ENCODE measurements at places on chromosomes 1 and 21.

DNA sequence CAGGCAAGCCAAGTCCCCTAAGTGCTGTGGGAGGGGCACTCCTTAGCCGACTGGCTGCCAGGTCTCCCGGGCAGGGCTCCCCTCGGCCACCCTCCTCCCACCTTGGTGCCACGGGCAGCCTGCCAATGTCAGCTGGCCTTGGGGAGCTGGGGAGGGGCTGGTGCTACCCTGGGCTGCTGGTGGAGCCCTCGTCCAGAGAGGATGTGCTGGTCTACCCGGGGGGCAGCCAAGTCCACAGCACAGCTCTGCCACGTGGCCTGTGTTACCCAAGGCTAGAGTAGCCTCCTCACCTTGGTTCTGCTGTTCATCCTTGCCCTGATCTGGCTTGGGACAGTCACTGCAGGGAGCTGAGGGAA is 42.9 kb downstream of the CRYAA start:
- no peak for DNase-seq

DNA sequence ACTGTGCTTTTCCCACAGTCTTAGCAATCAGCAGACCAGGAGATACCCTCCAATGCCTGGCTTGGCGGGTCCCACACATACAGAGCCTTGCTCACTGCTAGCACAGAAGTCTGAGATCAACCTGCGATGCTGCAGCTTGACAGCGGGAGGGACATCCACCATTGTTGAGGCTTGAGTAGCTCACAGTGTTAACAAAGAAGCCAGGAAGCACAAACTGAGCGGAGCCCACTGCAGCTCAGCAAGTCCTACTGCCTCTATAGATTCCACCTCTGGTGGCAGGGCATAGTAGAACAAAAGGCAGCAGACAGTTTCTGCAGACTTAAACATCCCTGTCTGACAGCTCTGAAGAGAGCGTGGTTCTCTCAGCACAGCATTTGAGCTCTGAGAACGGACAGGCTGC is 33.4 kb downstream of the MNDA start:
- no peak for DNase-seq

GRCh38 chr1:166870584-166870983 is 5.5 kb downstream of the TADA1 start:
- no peak for DNase-seq

DNA sequence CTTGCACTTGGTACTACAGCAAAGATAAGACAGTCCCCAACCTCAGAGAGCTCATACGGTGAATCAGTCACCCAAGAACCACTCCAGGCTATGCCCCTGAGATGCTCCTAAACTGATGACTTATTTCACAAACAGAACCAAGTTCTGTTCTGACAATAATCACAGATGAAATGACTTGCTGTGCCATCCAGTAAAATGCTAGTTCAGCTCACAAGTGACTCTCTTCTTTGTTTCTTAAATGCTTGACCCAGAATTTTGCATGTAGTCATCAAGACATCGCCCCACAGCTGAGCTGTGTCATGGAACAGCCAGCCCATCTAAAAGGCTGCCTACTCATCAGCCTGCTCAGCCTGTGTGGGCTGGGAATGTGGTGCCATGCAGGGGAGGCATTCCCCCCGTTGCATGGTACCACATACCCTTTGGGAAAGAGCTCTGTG is 6.1 kb upstream of the SLC19A2 start:
- DNase-seq = no peak

GRCh38 chr1:18217398-18218043 is 109.9 kb downstream of the IGSF21 start:
- DNase-seq = no peak

- DNase-seq = no peak
Observed at GRCh38 chr1:165678509-165678908, 19.9 kb downstream of the ALDH9A1 start.

DNA sequence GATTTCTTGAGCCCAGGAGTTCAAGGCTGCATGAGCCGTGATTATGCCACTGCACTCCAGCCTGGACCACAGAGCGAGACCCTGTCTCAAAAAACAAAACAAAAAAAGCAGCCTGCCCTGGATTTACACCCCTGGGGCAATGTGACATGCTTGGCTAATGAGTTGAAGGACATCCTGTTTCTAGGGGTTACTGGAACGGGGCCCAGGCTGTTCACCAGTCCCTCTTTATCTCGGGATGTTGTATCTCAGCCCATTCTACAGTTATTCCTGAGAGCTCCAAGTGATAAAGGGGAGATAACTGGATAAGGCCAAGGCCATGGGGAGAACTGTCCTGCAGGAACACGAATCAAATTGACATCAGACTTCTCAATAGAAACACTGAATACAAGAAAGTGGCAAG is 21.7 kb upstream of the S100A2 start:
- no peak for DNase-seq

- no peak for DNase-seq
Observed at GRCh38 chr1:19644395-19644680, 227 bp downstream of the NBL1 start.

DNA sequence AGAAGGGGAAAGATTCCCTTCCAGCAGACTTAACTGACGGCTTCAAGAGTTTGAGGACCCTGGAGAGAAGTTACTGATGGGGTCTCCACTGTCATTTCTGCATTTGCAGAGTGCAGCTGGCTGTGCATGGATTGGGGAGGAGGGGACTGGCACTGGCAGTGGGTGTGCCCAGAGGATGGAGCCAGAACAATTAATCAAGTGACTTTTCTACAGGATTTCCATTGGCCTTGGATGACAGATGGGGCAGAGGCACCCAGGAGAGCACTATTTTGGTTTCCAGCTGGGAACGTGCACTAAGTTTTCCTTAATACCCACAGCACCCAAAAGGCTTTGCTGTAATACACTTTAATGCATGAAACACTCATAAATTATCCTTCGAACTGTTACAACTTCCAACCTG is 1.3 kb downstream of the NGF start:
- DNase-seq = no peak

- DNase-seq = no peak
Observed at GRCh38 chr1:74824497-74825107, 91.7 kb downstream of the TYW3 start.

- peak; percentile 81 for DNase-seq
Observed at GRCh38 chr1:167165948-167166689, 54.6 kb upstream of the POU2F1 start.

- DNase-seq = no peak
Observed at GRCh38 chr1:160032165-160032820, 503 bp upstream of the PIGM start.

- no peak for DNase-seq
Observed at GRCh38 chr1:205710201-205711062, 30.1 kb upstream of the SLC45A3 start.

GRCh38 chr1:226575739-226576378 is 27.3 kb downstream of the STUM start:
- DNase-seq = no peak

DNA sequence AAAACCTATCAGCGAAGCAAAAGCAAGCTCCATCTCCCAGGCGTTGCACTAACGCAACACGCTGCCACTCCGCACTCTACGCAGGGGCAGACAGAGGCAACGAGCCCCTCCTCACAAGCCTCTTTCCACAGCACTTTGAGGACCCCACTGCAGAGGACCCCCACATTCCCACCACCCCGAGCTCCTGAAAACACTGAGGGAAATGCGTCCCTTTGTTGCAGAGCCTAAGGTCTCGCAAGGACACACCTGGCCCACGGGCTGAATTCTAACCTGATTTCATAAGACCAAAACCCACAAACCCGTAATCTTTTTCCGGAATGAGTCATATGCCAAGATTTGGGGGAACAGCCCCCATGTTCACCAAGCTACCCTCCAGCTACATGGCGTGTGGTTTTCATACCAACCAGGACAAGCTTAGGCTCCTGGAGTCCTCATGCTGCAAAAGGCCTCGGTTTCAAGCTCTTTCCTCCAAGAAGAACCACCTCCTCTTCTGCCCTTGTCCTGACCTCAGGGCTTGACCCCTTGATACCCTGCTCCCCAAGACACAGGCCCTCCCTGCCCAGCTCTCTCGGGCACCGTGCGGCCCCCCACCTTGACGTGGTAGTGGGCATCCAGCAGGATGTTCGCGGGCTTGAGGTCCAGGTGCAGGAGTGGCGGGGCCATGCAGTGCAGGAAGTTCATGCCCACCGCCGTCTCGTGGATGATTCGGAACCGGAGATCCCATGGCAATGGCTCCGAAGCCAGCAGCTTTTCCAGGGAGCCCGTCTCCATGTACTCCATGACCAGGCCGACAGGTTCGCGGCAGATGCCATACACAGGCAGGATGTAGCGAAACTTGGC is 10.7 kb downstream of the RIPK4 start:
- DNase-seq = no peak

DNA sequence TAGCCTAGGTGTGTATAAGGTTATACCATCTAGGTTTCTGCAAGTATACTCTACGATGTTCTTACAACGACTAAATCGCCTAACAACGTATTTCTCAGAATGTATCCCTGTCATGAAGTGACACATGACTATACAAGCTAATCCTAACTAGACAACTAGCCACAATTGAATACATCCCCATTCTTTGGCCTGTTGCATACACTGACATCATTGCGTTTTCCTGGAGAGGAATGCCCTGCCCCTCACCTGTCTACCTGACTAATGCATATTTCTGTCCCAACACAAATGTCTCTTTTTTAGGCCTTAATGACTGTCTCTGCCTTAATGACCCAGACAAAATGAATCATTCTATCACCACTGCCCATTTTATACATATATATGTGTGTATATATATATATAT is 8.5 kb upstream of the NFIA start:
- DNase-seq = no peak

GRCh38 chr1:27011058-27011764 is 1.4 kb downstream of the TENT5B start:
- peak; percentile 95 for DNase-seq

DNA sequence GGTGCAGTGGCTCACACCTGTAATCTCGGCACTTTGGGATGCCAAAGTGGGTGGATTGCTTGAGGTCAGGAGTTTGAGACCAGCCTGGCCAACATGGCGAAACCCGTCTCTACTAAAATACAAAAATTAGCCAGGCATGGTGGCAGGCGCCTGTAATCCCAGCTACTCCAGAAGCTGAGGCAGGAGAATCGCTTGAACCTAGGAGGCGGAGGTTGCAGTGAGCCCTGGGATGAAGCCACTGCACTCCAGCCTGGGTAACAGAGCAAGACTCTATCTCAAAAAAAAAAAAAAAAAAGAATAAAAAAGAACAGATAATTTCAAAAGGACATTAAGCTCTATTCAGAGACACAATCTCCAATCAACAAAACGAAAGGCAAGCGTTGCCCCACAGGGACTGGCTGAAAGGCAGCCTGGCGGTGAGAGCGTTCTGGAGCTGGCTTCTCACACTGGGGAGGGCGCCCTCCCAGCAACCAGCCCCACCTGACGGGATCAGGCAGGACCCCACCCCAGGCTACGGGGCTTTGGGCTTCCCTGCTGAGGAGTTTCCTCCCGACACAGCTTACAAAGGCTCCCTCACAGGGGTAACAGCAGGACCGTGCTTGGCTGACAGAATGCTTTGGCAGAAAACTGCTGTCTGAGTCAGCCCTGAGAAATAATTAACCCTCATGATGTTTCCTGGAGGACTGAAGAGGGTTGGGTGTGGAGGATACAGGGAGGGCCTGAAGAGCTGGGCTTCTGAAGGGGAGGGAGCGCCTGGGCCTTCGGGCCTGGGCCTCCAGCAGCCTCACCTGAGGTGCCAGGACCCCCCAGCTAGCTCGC is 31.1 kb upstream of the SRP9 start:
- DNase-seq = peak; percentile 78

GRCh38 chr1:17002524-17002902 is 9.2 kb downstream of the ATP13A2 start:
- no peak for DNase-seq

- peak; percentile 8 for DNase-seq
Observed at GRCh38 chr1:155645648-155646047, 35.6 kb downstream of the MSTO1 start.

- no peak for DNase-seq
Observed at GRCh38 chr21:44092211-44092610, 15.0 kb upstream of the PWP2 start.

DNA sequence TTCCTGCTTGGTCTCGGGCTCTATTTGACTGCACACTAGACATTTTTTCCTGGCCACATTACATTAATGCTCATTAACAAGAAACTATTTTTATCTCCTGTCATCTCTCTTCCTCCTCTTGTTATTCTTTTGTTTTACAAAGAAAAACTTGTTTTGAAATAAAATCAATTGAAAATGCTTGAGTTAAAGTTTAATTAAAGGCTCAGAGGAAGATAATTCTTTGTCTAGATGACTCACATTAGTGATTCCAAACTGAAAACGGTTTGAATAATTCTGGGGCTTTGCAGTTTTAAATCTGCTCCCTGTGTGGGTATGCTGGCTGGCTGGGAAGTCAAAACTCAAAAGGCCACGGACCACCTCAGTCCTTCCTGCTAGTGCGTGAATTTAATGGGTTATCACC is 29.6 kb downstream of the RGS5 start:
- no peak for DNase-seq

- DNase-seq = no peak
Observed at GRCh38 chr21:42608446-42608845, 45.0 kb upstream of the PDE9A start.

DNA sequence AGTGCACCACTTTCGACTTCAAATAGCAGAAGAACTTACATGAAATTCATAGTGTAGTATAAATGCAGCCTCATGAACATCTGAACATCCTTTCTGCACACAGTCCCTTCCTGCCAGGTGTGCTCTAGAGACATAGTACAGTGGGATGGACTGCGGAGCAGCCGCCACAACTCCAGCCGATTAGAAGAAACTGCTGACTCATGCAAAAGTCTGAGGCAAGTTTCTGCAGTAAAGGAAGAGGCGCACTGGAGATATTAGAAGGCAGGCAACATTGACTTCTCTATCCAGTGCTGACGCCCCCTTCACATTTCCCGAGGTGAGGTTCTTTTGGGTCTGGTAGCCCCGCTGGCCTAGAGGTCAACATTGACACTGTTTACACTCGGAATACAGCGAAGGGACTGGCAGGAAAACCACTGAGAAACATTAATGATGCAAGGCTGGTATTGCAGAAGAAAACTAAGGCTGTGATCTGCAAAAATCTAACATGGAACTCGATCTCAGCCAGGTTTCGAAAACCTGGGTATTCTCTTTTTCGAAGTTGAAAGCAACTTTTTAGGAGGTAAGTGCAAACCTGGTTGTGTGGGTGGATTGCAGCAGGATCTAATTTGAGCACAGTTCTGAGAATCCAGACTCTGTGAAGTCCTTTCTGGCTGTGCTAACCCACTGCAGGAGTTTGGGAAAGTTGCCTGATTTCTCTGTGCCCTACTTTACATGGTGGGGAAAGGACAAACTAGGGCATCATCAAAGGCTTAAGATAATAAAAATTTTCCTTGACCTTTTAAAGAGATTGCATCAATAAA is 90.7 kb downstream of the CDC7 start:
- no peak for DNase-seq

- DNase-seq = no peak
Observed at GRCh38 chr1:209224886-209225285, 358.6 kb upstream of the CAMK1G start.

All from retinal pigment epithelial cell (primary cell).